ENCODE measurements at places on chromosomes 5 and 9.
A peak's percentile ranks its signal among the peaks of the same experiment; 100 is the strongest.

DNA sequence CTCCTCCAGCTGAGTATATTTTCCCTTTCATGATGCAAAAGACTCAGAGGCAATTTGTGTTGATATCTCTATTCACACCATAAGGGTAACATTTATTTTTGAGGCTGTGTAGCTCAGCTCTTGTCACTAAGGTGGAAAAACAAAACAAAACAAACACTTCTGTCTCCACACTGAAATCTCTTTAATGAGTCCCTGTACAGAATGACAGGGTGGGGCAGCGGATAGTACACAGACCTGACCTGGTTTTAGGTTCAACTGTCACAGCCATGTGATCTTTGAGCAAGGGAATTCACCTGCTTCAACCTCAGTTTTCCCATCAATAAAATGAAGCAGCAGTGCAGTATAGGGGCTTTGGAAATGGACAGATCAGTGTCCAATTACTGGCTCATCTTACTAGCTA is 29.3 kb downstream of the TLR4 start:
- DNase-seq: no peak

DNA sequence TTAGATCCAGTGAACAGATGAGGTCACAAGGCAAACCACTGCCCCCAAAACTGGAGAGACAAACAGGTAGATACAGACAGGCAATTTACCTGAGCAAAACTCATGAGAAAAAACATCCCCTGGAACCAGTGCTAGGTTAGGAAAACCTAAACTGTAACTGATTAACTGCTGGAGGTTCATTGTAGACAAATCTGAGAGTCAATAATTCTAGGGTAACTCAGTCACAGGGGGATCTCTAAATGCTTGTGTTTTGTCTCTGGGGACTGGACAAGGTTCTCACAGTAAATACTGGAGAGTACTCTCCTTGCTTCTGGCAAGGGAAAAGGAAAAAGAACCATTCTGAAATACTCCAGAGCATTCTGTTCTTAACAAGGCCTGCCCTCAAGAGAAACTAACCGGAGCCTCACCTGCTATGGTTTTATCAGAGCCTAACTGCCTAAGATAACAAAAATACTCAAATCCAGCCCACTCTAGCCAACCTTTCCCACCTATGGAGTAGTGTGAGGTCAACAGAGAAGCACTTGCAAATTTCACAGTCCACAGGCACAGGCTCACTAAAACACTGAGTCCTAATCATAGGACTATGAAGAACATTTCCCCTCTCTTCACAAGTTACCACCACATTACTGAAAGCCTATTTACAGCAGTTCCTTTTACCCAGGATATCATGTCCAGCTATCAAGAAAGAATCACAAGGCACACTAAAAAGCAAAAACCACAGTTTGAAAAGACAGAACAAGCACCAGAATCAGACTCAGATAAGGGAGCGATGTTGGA is 139.9 kb upstream of the ACOT12 start:
- DNase-seq: no peak

- no peak for DNase-seq
Observed at GRCh38 chr9:31623511-31623910, 760.9 kb upstream of the ACO1 start.

- DNase-seq: no peak
Observed at GRCh38 chr9:126791406-126792230, 13.2 kb upstream of the ZBTB43 start.

DNA sequence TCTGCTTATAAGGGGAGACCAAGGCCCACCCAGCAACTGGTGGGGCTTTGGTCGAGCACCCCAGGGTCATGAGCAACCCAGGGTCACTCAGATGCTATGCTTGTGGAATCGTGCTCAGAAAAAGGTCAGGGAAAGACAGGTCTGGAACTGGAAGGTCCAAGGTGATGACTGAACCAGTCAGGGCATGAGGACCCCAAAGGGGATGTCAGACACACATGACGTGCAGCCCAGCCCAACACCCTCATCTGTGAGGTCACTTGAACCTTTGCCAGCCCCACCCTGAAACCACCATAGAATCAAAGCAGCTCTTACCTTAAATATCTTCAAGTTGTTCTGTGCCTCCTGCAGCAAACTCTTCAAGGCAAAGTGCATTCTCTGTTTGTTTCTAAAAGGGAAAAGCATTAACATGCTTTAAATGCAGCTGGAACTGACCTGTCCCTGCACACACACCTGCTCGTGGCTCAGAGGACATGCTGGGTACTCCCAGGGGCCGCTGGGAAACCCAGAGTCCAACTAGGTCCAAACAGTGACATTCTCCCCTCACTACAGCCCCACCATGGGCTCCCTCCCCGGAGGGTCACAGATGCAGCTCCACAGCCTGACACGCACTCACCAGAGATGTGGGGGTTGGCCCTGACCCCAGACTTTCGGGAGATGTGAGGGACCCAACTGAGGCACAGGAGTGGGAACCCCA is 29.4 kb downstream of the IPPK start:
- no peak for DNase-seq

GRCh38 chr9:86795823-86796553 is 151.3 kb downstream of the GAS1 start:
- DNase-seq: no peak

DNA sequence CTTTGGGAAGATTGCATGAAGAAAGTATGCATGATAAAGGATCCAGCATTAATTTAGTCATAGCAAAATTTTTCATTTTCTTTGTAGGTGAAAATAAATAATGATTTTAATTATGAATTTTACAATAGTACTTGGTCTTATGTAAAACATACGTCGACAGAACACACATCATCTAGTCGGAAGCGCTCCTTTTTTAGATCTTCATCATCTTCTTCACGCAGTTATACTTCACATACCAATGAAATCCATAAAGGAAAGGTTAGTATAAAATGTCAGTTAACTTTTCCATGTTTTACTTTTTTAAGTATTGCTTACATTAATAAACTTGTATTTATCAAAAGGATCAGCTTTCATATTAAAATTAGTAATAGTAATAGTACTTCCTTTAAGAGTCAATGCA is 35.8 kb downstream of the C7 start:
- DNase-seq: no peak

- no peak for DNase-seq
Observed at GRCh38 chr9:130663258-130663976, 977 bp upstream of the PRDM12 start.

GRCh38 chr5:32193591-32193990 is 19.5 kb upstream of the GOLPH3 start:
- DNase-seq: peak; percentile 14

DNA sequence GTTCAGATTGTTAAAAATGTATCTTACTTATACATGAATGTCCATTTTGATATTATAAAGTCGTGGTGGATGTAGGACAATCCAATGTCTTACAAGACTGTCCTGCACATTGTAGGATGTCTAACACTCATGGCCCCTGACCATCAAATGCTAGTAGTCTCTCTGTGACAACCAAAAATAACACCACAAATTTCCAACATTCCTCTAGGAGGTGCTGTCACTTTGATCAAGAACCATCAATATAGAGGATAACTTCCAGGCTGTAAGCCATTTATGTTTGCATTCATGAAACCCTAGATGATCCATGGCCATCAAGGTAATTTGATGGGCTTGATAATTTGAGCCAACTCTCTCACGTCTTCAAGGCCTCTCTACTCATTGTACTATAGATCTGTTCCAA is 20.5 kb upstream of the ZFR start:
- no peak for DNase-seq

DNA sequence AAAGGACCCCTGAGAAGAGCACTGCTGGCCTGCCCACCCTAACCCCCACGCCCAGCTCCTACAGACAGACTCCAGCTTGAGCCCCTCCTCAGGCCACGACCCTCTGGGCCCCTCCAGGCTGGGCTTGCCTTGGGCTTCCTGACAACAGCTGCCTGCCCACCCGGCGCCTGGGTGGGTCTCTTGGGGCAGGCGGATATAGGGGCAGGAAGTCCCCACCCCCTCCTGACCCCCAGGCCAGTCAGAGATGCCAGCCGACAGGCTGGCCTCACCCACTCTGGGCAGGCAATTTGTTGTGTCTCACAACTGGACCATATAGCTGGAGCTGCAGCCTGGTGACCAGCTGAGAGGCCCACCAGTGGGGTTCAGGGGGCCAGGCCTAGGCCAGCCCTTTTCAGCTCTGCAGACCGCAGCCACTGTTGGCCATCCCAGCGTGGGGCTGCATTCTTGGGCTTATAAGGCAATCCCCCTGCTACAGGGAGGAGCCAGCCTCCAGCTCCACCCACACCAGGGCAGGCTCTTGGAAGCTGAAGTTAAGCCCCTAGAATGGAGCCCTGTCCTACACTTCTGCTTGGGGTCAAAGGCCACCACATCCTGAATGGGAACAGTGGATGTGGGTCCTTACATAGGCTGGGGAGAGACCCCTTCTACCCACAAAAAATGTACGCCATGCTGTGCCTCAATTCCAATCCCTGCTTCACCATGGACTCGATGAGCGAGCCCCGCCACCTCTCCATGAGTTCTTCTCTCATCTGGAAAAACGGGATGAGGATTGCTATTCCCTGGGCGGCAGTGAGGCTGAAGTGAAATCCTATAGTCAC is 2.0 kb downstream of the PDLIM7 start:
- DNase-seq: no peak

- no peak for DNase-seq
Observed at GRCh38 chr5:78373231-78373630, 12.8 kb downstream of the SCAMP1 start.

DNA sequence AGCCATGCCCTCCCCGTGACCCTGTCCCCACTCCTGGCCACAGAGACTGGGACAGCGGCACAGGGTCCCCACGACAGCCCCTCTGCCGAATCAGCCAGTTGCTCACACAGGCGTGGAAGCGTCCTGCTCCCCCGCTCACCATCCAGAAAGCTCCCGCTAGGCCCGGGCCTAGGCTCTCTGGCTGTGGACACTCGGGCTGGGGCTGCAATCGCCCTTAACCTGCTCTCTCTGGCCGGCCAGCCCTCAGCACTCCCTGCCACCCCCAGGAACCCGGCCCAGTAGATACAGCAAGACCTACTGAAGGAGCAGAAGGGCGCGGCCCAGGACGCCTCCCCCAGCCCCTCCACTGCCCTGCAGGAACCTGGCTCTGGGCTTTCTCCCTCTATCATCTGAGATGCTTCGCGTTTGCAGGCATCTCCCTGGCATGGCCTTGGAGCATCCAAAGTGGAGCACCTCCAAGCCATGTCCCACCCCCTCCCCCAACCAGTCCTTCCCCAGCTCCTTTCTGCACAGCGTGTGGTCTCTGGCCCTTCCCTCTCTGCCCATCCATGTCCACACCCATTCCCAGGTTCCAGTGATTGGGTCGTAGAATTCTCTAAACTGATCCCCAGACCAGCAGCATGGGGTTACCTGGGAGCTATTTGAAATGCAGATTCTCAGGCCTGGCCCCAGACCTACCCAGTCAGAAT is 113.7 kb upstream of the LMX1B start:
- no peak for DNase-seq

DNA sequence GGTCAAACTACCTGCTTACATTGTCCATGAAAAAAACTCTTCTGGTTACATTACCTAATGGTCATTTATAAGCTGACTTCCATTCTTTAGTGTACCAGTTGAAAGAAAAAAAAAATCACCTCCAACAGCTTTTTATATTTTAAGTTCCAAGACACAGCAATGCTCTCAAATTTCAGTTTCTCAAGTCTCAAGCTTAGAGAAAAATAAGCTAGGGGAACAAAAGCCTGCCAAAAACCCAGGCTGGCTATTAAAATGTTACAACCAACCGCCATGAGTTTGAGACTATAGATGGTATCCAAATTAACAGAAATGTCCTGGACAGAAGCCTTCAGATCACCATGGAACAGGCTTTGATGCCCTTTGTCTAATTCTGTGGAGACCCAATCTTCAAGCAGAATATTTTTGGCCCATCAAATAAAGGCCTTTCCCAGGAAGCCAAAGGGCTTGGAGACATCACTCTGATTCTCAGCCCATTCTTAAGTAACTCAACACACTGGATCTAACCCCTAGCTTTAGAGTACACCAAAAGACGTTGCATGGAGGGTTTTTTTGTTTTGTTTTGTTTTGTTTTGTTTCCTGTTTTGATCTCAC is 343.7 kb downstream of the GLIS3 start:
- DNase-seq: peak; percentile 54

GRCh38 chr5:946720-947625 is 54.3 kb downstream of the TRIP13 start:
- no peak for DNase-seq

- DNase-seq: peak; percentile 20
Observed at GRCh38 chr9:110707419-110707818, 38.8 kb downstream of the MUSK start.

DNA sequence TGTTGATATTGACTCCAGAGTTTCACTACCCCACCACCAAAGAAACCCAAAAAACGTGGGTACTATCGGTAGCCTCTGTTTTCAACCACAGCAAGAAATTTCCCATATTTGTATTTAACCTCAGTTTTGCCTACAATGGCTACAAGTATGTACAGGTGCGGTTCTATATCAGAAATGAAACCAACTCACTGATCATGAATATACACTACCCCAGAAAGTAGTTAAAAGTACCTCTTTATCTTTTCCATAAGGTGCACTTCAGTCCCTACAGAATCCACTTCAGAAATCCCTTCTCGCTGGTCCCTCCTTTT is 140.6 kb upstream of the SLC12A2 start:
- DNase-seq: no peak

GRCh38 chr5:131774652-131775367 is 22.0 kb downstream of the FNIP1 start:
- peak; percentile 59 for DNase-seq

- no peak for DNase-seq
Observed at GRCh38 chr5:102312586-102313370, 16.7 kb upstream of the SLCO4C1 start.

DNA sequence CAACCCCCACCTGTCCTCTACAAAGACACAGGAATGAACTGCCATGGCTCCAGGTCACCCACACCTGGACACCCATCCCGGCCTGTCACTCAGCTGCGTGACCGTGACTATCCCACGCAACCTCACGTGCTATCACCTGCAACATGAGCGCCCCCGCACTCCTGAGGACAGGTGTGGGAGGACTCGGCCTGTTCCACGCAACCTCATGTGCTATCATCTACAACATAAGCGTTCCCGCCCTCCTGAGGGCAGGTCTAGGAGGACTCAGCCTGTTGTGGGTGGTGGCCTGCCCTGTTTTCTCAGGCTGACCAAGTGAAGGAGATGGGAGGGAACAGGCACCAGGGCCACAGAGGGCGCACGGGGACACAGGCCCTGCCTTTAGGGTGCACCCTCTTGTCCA is 4.1 kb downstream of the QSOX2 start:
- DNase-seq: no peak

DNA sequence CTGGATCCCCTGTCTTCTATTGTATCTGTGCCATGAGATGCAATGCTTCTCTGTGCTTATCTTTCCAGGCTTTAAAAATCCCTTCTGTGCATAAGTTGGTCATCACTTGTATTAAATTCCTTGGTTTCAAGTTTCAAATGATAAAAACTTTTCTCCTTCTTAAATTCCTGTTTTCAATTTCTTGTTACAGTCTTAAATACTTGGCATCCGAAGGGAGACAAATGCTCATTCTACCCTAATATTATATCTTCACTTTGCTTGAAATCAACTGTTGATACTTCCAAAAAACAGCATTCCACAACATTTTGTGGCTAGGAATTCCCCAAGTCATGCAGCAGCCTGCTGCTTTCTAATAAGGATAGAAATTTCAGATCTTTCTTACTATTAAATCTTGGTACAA is 413.2 kb upstream of the ACTBL2 start:
- no peak for DNase-seq
